Uterine smooth muscle cell (primary cell): ENCODE measurements at places on chromosomes 7 and 10. TPM values are rescaled to one million over a fixed set of nuclear protein-coding genes. Genes with fewer than 3 reads are reported as not detected.

The CRPPA gene
- 1.2 and 1.3 TPM in 2 replicates for total RNA-seq

The FAM237B gene
- total RNA-seq, result 0.12 and 0.22 TPM in 2 replicates

The PDE1C gene
- 0.12 and 0.33 TPM in 2 replicates for total RNA-seq

The NCOA4 gene
- 134 and 157 TPM in 2 replicates for total RNA-seq

The PNLIPRP1 gene
- not detected in 2 replicates for total RNA-seq

The CCZ1B gene
- 52.2 and 56.8 TPM in 2 replicates for total RNA-seq

The MEOX2 gene
- total RNA-seq, result under 0.01 TPM in 2 replicates

The CFAP43 gene
- total RNA-seq, result 0.11 and 0.12 TPM in 2 replicates

The CYP2C19 gene
- not detected in 2 replicates for total RNA-seq

The HABP2 gene
- total RNA-seq, result not detected in 2 replicates

The TMEM184A gene
- total RNA-seq, result 0.11 TPM in 1 of 2 replicates, not detected in the other

The PIP gene
- not detected in 2 replicates for total RNA-seq

The VCL gene
- 223 and 227 TPM in 2 replicates for total RNA-seq

The GJD4 gene
- 0.12 TPM in 1 of 2 replicates, not detected in the other for total RNA-seq

The MYOZ1 gene
- total RNA-seq, result not detected in 2 replicates

The EVX1 gene
- under 0.01 TPM in 1 of 2 replicates, not detected in the other for total RNA-seq

The SORBS1 gene
- 0.55 and 0.75 TPM in 2 replicates for total RNA-seq

The WDR86 gene
- 0.22 TPM in 1 of 2 replicates, not detected in the other for total RNA-seq

The H2BK1 gene
- total RNA-seq, result not detected in 2 replicates

The TEX36 gene
- total RNA-seq, result not detected in 2 replicates

The NRAP gene
- not detected in 2 replicates for total RNA-seq

The AKR1C2 gene
- 20.4 and 34.5 TPM in 2 replicates for total RNA-seq

The C10orf62 gene
- total RNA-seq, result 0.11 and 0.37 TPM in 2 replicates

The EN2 gene
- not detected in 2 replicates for total RNA-seq

The NEUROG3 gene
- total RNA-seq, result not detected in 2 replicates

The SLC25A40 gene
- total RNA-seq, result 7.0 and 7.1 TPM in 2 replicates

The STOX1 gene
- 0.12 and 0.44 TPM in 2 replicates for total RNA-seq

The TFR2 gene
- 0.33 and 0.37 TPM in 2 replicates for total RNA-seq

The DRGX gene
- not detected in 2 replicates for total RNA-seq

The SPDYE1 gene
- not detected in 2 replicates for total RNA-seq

The C10orf95 gene
- 0.12 TPM in 1 of 2 replicates, not detected in the other for total RNA-seq

The GALNT17 gene
- total RNA-seq, result under 0.01 TPM in 1 of 2 replicates, not detected in the other

The HOXA10 gene
- total RNA-seq, result 12.6 and 14.5 TPM in 2 replicates

The BAIAP2L1 gene
- total RNA-seq, result 1.1 and 1.7 TPM in 2 replicates

The KCNIP2 gene
- total RNA-seq, result 0.55 and 0.62 TPM in 2 replicates

The CAV1 gene
- 296 and 541 TPM in 2 replicates for total RNA-seq

The RBP4 gene
- total RNA-seq, result not detected in 2 replicates

The TBC1D12 gene
- 13.6 and 16.7 TPM in 2 replicates for total RNA-seq

The TYW1 gene
- 22.5 and 26.1 TPM in 2 replicates for total RNA-seq

The THNSL1 gene
- total RNA-seq, result 4.9 and 7.0 TPM in 2 replicates

The ACSM6 gene
- total RNA-seq, result not detected in 2 replicates
